ENCODE measurements at places on chromosomes 11 and 22.

DNA sequence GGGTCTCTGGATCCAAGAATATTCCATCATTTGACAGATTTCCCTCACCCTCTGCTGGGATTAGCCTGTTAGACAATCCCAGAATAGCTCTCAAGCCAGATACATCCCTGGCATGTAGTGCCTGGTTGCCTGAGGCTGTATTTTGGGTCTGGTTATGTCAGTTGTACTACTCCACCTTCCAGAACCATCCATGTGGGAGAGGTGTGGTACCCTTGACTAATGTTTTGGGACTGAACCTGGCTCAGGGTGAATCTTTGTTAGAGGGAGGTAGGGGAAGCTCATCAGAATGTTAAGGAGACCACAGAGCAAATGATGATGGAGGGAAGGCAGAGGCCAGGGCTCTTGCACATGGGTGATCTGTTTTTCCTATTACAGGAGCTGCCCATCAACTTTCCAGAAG is 5.2 kb downstream of the C11orf52 start:
- DNase-seq: no peak

DNA sequence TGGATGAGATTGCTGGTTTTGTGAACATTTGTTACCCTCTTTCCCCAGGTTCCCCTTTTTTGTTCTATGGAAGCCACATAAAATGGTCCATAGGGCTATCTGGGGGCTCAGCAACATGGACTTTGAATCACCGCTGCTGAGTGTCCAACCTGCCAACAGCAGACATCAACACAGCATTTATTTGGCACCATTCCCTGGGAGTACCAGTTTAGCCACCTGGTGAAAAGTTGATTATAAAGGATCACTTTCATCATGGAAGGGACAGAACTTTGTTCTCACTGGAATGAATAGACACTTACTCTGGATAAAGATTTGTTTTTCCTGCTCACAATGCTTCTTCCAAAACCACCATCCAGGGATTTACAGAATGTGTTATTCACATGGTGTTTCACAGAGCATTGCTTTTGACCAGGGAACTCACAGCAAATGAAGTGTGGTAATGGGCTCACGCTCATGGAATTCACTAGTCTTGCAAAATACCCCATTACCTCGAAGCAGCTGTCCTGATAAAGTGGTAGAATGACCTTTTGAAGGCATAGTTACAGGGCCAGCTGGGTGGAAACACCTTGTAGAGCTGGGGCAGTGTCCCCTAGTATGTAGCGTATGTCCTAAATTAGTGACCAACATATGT is 43.9 kb downstream of the ADM start:
- DNase-seq: no peak

DNA sequence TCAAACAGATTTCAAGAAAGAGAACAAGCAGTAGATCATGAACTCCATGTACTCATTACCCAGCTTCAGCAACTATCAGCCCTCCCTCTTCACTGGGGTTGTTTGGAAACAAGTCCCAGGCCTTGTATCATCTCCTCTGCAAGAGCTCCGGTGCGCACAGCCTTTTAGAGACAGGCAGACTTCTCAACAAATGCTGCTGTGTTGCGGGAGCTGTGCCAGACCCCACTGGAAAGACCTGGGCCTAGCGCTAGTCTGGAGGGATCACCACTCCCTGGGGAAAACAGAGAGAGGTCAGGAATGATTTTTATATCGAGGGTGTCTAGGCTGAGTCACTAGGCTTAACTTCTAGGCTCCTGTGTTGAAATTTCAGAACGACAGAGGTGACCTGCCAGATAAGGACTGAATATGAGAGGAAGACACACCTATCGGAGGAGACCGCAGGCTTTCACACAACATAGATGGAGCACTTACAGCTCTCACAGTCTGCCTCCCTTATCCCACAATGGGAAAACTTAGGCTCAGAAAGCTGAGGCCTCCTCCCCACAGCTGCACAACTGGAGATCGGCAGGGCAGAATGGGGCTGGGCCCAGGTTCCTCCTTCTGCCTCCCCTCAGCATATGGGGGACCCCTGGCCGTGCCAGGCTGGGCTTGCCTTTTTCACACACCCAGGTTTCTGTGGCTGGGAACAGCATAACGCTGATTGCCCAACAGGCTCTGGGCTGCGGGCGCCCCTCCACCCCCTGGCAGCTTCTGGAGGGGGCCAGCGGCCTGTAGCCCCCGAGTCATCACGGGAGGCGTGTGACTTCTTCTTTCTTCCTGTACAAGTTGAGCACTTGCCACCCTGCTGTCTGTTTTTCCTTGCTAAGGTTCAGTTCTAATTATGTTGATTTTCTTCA is 86.0 kb downstream of the PKNOX2 start:
- DNase-seq: no peak

DNA sequence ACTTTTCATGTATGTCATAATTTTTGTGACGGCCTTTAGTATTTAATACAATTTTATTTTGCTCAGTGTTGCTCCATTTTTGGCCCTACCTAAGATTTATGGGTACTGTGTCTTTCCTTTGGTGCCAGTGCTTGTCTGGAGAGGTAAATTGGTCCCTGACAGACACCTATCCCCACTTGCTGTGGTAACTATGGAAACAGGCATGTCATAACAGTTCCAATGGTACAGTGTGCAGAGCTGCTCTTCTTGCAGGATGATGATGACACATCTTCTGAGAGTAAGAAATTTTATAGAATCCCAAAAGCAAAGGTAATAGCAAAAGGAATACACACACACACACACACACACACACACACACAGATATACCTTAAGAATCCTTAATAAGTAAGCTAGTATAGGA is 118.5 kb downstream of the ELP4 start:
- DNase-seq: no peak

DNA sequence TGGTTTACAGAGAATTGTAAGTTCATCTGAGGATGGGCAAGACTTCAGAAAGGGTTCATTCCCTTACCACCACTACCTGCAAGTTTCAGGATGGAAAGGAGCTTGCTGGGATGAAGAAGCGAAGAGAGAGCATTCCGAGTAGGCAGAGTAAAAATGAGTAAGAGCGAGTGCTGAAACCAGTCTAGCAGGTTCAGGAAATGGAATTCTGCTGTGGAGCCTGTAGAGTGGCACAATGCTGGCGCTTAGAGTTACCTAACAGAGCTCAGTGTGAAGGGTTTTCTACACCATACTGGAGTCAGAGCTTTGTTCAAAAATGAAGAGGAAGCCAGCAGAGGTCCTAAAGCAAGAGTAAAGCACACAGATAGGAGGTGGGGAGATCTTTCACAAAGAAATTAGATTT is 179.2 kb upstream of the ZC3H12C start:
- no peak for DNase-seq

GRCh38 chr11:121892863-121893262 is 223.2 kb downstream of the BLID start:
- no peak for DNase-seq

- DNase-seq: no peak
These were observed 4.3 kb upstream of the GP1BB start for GRCh38 chr22:19719050-19719482.

GRCh38 chr11:47148903-47149531 is 27.7 kb downstream of the ARFGAP2 start:
- DNase-seq: no peak

- no peak for DNase-seq
These were observed 73.6 kb upstream of the GNAZ start for GRCh38 chr22:22996511-22997261.

DNA sequence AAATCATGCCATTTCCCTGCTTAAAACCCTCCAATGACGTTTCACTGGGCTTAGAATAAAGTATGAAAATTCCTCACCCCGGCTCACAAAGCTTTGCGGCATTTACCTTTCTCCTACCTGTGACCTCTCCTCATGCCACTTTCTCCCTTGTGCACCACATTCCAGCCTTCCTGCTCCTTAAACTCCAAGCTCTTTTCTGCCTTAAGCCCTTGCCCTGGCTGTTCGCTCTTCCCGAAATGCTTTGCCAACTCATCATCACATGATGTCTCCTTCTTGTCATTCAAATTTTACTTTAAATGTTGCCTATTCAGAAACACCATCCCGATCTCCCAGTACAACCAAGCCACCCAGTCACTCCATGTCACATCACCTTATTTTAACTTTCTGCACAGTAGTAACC is 2.0 kb downstream of the PLEKHA7 start:
- DNase-seq: no peak

GRCh38 chr22:24688256-24688655 is 85.3 kb downstream of the GGT1 start:
- no peak for DNase-seq

GRCh38 chr11:7600205-7600775 is 73.0 kb downstream of the CYB5R2 start:
- DNase-seq: no peak

GRCh38 chr11:64161037-64161436 is 4.9 kb downstream of the MACROD1 start:
- DNase-seq: no peak

DNA sequence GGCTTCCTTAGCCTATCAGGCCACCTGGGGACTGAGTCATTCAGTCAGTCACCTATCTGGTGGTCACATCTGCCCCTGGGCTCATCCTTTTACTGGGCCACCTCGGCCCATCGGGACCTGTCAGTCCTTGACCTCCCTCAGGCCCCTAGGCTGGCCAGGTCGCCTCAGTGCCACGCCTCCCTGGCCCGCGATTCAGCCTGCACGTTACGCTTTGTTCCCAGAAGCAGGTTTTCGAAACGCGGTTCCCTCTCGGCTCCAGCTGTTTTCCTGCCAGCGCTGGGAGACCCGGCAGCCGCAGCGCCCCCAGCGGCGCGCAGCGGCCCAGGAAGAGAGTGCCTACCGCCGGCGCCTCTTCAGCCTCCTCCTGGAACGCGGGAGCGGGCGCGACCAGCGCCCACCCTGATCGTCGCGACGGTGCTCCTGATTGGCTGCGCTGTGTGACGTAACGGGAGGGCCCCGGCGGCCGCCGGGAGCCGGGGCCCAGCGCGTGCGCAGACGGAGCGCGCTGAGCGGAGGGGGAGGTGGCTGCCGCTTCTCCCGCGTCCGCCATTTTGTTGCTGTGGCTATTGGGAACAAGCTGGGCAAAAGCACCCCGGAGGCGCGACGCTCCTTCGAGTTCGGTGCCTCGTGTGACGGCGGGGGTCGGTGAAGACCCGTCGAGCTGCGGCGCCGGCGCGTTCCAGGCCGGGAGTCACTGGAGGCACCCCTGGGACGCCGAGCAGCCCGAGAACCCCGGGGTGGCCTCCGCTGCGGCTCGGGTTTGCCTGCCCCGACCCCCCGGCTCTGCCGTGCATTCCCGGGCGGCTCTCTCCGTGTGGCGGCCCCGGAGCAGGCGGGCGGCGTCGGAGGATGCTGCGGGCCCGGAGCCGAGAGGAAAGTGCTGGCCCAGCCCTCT is at the start of gene CRKL:
Gene CRKL, plus strand, starts transcription at position 492 of the 895 bp plus-strand sequence. CDS start 528 bp downstream, outside the sequence.
- DNase-seq: peak; percentile 92

- DNase-seq: no peak
These were observed 39.7 kb upstream of the GALNT18 start for GRCh38 chr11:11661326-11662040.

DNA sequence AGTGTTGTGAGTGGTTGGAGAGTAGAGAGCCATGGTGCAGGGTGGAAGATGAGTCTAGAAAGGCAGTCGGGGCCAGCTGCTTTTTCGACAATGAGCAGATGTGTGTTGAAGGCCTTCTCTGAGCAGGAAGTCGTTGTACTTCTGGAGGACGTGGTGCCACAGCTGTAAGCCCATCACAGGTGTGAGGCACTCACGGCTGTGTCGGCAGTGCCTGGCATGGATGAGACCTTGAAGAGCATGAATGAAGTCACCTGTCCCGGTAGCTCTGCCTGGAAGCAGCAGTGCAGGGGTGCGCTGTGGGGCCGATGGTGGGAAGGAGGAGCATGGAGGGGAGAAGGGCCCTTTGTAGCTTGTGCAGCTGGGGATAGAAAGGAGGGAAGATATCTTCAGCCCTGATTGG is 165.2 kb downstream of the PKNOX2 start:
- DNase-seq: no peak

DNA sequence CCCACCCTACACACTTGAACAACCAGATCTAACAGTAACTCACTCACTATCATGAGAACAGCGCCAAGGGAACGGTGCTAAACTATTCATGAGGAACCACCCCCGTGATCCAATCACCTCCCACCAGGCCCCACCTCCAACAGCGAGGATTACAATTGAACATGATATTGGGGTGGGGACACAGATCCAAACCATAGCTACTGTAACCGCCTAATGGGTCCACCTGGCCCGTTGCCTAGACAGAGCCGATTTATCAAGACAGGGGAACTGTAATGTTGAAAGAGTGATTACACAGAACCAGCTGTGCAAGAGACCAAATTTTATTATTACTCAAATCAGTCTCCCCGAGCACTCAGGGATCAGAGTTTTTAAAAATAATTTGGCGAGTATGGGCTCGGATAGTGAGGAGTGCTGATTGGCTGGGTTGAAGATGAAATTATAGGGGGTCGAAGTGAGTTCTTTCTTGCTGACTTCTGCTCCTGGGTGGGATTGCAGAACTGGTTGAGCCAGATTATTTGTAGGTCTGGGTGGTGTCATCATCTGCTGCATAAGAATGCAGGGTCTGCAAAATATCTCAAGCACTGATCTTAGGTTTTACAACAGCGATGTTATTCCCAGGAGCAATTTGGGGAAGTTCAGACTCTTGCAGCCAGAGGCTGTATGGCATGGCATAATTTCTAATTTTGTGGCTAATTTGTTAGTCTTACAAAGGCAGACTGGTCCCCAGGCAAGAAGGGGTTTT is 17.9 kb upstream of the ZC3H12C start:
- no peak for DNase-seq

- DNase-seq: no peak
These were observed 11.0 kb downstream of the USP28 start for GRCh38 chr11:113864410-113864809.

DNA sequence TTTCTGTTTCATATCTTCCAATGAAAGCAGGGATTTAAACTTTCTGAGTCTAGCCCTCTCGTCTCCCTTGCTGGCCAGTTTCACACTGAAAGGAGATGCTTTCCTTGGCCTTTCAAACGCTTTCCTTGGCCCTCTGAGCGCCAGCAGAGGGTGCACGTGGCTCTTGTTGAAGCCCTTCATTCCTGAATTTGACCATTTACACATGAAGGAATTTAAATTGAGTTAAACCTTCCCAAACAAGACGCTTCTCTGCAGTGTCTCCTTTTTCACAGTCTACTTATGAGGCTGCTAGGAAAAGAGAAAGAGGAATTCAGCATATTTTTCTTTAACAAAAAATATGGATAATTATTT is 21.6 kb downstream of the NNMT start:
- no peak for DNase-seq

DNA sequence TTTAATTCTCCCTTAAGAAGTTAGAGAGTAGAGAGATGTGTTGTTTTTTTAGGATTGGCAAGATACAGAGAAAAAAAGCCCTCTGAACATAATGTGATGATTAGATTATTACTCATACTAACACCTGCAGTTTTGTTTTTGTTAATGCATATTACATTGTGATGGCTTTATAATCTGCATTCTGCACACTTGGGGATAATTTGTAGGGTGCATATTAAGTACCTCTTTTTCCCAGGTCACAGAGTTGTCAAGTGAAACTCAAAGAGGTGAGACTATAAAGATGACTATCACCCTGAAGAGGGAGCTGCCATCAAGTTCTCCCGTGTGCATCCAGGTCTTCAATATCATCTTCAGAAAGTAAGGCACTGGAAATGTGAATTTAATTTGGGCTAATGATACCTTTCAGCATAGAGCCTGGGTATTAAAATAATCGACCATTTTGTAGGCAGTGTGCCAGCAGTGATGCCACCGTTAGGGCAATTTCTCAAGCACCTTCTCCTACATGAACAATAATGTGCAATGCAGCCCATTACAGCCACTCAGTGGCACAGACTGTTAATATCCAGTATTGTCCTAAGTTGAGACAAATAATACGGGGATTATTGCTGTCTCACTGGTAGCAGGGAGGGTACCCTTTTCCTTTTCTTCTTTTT is 16.2 kb downstream of the PIWIL4 start:
- no peak for DNase-seq

- no peak for DNase-seq
These were observed 1169.3 kb downstream of the LRRC4C start for GRCh38 chr11:40290171-40290631.

GRCh38 chr11:2090172-2091111 is 48.7 kb downstream of the IGF2 start:
- DNase-seq: no peak
